ENCODE measurements at places on chromosomes 6 and 20.

- no peak for DNase-seq
These were observed 627 bp upstream of the RPP21 start for GRCh38 chr6:30344191-30344867.

- no peak for DNase-seq
These were observed 115.0 kb downstream of the SCP2D1 start for GRCh38 chr20:18928626-18929025.

GRCh38 chr20:31675828-31676608 is 38.3 kb downstream of the COX4I2 start:
- no peak for DNase-seq

DNA sequence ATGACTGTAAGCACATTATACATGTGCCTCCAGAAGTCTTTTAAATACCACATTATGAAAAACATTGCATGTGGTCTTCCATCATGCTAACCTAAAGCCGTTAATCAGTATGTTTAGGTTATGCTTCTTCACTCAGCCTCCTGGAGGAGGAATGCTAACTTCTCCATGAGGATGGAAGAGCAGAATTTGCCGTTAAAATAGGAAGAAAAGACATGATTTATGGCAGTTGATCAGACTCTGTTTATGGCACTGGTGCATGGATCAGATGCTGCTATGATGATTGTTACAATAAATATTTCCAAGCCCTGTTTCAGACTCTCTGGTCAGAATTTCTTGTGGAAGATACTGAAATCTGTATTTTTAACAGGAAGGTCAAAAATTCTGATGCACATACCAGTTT is 31.7 kb downstream of the MAP3K4 start:
- no peak for DNase-seq

DNA sequence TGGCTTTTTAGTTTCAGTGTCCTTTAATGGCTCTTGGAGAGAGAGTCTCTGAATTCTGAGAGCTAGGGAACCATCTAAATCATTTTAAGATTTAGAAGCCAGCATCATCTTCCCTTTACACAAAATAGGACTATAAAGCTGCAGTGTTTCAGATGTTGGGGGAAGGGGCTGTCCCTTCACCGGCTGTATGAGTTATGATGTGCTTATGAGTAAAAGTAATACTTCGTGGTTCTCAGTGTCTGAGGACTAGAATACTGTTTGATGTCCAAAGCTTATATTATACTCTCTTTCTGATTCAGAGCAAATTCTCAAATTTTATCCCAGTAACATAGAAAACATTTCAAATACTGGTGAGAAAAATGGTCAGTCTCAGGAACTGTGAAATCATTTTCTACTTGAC is 63.5 kb upstream of the FAM8A1 start:
- DNase-seq = no peak

DNA sequence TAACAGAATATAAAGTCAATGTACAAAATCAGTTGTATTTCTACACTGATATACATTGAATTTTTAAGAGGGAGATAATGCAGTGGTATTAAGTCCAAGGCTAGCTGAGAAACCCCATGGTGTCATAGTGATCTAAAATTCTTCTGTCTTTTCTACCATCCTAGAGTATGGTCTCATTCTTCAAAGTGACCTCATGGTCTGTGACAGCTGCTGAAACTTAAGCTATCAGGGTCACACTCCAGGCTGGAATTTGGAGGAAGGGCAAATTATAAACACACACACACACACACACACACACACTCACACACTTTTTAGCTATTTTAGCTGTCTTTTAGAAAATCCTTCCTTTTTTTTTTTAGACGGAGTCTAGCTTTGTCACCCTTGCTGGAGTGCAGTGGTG is 47.3 kb upstream of the DYNLRB1 start:
- no peak for DNase-seq

GRCh38 chr6:75201901-75202672 is 3.8 kb downstream of the COL12A1 start:
- no peak for DNase-seq

- DNase-seq = no peak
These were observed 4.1 kb upstream of the TFAP2C start for GRCh38 chr20:56624786-56625681.

DNA sequence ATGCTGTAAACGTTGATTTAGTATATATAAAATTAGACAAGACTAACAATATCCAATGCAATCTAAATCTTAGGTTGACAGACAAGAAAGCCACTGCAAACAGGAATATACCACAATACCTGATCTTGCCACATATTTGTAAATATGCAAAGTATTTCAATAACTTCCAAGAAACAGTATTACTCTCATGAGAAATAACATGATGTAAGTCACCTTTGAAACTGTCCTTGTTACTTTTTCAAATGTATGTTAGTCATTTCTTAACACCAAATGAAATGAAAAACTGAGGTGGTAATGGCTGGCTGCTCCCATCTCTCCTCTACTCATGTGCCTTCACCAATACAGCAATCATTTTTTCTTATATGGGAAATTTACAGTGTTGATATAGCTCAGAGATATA is 118.7 kb downstream of the ATG5 start:
- DNase-seq = no peak

DNA sequence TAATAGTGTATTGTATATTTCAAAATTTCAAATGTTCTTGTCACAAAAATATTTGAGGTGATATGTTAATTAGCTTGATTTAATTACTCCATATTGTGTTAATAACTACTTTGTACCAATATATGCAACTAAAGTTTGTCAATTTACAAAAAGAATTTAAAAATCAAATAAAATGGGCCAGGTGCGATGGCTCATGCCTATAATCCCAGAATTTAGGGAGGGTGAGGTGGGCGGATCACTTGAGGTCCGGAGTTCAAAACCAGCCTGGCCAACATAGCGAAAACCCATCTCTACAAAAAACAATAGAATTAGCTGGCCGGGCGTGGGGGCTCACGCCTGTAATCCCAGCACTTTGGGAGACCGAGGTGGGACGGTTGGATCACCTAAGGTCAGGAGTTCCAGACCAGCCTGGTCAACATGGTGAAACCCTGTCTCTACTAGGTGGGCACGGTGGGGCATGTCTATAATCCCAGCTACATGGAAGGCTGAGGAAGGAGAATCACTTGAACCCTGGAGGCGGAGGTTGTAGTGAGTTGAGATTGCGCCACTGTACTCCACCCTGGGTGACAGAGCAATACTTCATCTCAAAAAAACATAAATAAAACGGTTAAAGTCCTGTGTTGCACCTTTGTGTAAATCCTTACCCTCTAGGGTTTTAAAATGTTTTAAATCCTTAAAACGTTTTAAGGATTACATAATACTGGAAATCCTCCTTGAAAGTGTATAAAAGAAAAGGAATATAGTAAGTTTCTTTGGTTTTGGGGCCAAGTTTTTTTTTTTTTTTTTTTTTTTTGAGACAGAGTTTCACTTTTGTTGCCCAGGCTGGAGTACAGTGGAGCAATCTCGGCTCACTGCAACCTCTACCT is 4.0 kb downstream of the HSPA1B start:
- no peak for DNase-seq

GRCh38 chr6:129287231-129288177 is 404.6 kb downstream of the LAMA2 start:
- no peak for DNase-seq

GRCh38 chr6:132213191-132213590 is 188.1 kb downstream of the MOXD1 start:
- no peak for DNase-seq

GRCh38 chr6:37376078-37376743 is 22.4 kb downstream of the RNF8 start:
- no peak for DNase-seq

DNA sequence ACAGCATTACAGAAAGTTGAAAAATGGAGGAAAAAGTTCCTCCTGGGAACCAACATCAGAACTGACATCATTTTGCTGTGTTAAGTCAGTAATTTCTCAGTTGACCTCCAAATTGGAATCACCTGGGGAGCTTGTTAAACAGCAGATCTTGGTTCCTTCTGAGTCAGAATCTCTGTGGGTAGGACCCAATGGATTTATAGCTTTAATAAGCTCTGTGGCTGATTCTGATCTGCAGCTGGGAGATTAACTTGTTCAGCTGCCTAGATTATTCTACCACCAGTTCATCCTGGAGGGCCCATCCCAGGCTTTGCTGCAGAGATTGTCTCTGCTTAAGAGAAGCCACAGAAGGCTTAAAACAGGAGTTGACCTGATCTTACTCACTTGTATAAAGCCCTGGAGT is 90.7 kb upstream of the POPDC3 start:
- no peak for DNase-seq

DNA sequence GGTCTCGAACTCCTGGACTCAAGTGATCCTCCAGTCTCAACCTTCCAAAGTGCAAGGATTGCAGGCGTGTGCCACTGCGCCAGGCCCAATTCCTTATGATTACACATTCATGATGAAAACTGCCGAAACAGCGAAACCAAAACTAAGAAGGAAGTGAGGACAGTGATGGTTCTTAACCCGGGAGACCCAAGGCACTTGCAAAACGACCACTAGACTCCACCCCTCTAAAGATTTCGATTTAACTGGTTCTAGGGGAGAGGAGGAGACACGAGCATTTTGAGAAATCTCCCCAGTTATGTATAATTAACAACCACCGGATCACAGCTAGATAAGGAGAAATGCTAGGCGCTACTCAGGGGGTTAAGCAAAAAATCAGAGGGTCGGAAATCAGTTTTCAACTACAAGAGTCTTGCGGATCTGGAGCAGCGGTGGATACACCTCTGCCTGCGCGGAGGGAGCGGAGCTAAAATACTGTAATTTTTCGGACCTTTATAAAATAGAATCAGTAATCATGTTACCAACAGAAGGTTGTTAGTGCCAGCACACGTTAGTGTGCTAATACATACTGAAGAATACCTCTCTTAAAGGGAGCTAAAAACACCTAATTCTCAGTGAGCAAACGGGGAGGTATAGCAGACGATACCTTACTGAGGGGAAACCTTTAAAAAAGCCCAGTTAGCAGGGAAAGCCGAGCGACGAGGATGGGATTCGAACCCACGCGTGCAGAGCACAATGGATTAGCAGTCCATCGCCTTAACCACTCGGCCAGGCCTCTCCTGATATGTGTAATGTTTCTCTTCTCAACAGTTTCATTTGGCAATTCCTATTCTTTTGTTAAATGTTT is 60.0 kb upstream of the BTN3A2 start:
- no peak for DNase-seq

GRCh38 chr6:90192857-90193256 is 103.8 kb downstream of the BACH2 start:
- no peak for DNase-seq

GRCh38 chr20:34337982-34338726 is 24.9 kb upstream of the ITCH start:
- DNase-seq = no peak

- no peak for DNase-seq
These were observed 21.2 kb downstream of the RALY start for GRCh38 chr20:34014878-34015277.

GRCh38 chr6:127349980-127350379 is 6.6 kb upstream of the ECHDC1 start:
- DNase-seq = no peak

DNA sequence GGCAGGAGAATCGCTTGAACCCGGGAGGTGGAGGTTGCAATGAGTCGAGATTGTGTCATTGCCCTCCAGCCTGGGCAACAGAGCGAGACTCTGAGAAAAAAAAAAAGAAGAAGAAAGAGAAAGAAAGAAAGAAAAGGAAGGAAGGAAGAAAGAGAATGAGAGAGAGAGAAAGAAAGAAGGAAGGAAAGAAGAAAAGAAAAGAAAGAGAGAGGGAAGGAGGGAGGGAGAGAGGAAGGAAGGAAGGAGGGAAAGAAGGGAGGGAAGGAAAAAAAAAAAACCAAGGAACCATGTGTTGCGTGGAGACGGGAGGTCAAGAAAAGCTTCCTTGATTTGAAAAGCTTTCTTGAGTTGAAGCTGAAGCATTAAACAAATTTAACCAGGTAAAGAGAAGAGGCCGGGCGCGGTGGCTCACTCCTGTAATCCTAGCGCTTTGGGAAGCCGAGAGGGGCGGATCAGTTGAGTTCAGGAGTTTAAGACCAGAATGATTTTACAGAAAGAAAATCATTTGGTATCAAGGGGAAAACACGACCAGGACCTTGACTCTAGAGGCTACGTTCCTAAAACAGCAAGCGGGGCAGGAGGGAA is 90.5 kb upstream of the PRSS16 start:
- DNase-seq = no peak

- DNase-seq = no peak
These were observed 202.8 kb downstream of the DLL1 start for GRCh38 chr6:170087941-170088581.

- DNase-seq = peak; percentile 97
These were observed 8.3 kb downstream of the CD109 start for GRCh38 chr6:73704260-73704659.

- DNase-seq = no peak
These were observed 54.7 kb upstream of the LYRM2 start for GRCh38 chr6:89693207-89693606.

GRCh38 chr20:49557449-49557848 is 10.5 kb downstream of the PTGIS start:
- DNase-seq = no peak

DNA sequence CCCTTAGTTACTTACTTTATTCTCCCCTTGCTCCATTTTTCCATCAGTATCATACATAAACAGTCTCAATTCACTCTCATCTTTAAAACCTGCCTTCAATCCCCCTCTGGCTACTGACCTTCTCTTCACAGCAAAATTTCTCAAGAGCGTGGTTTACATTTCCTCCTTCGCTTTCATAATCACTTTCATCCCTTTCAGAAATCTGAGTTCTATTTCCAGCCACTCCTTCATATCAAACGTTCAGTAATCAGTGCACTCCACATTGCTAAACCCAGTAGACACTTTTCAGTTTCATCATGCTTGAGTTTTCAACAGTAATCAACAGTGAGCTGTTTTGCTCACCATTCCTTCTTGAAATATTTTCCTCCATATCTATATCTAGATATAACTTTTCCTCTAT is 176.7 kb upstream of the HSF2 start:
- DNase-seq = no peak

DNA sequence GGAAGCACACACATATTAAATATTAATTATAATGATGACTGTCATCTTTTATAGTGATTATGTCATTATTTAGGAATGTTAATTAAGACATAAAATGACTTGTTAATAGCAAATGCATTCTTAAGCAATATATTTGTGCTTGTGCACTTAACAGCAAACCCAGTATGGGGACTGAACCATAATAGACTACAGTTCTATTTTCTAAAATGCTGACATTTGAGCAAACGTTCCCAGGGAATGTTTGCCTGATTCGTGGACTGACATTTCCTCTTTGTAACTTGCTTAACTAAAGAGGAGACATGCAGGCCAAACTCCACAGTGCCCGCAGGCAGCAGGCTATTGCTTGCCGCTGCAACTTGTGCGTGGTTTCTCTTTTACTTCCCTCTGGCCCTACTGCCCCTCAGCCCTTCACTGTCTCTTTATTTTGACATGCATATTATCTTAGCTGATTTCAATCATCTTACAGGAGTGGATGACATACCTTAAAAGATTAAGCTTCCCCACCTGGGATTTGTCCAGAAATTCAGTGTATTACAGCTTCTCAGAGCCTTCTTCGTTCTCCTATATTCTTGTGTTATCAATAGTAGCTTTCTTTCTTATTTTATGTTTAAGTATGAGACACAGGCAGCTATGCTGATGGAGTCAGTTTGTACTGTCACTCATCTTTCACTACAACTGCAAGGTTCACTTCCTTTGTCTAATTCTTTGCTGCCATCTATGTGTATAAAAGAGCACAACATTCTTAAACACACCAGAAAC is 141.5 kb downstream of the GMDS start:
- no peak for DNase-seq

All from non-pigmented ciliary epithelial cell (primary cell).